ENCODE measurements at places on chromosomes 2 and 18.
A peak's percentile ranks its signal among the peaks of the same experiment; 100 is the strongest.

DNA sequence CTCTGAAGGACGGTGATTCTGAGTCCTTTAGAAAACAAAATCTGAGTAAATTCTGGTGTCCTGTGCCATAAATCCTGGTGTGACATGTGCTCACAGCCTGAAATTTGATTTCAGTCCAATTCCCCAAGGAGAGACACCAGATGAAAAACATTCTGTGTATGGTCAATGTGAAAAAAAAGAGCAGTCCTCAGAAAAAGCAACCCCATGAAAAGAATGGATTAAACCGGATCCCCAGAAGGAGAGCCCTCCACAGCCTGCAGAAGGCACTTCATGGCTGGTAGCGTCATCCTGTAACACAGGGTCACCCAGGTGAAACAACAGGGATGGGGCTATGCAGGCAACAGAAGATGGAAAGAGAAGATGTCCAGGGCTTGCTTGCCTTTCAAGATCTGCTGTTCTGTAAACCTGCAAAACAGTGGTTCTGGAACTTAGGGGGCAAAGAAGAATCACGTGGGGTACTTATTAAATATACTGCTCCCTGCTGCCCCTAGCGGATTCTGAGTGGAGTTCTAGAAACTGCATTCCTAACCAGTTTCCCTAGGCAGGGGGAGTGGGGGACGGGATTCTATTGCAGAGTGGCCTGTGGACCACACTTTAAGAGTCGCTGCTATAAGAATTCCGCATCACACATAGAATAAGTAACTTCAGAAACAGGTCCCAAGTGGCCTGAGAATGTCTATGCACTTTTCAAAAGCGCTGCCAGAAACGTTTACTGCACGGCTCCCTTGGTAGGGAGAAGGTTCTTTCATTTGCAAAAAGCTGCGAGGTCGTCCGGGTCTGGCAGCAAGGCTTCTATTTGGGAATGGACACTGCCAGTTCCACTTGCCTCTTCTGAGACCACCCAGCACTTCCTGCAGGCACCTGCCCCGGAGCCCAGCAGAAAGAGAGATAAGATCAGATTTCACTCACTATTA lies 118.9 kb upstream of the ARL5A start:
- DNase-seq, result peak; percentile 52

DNA sequence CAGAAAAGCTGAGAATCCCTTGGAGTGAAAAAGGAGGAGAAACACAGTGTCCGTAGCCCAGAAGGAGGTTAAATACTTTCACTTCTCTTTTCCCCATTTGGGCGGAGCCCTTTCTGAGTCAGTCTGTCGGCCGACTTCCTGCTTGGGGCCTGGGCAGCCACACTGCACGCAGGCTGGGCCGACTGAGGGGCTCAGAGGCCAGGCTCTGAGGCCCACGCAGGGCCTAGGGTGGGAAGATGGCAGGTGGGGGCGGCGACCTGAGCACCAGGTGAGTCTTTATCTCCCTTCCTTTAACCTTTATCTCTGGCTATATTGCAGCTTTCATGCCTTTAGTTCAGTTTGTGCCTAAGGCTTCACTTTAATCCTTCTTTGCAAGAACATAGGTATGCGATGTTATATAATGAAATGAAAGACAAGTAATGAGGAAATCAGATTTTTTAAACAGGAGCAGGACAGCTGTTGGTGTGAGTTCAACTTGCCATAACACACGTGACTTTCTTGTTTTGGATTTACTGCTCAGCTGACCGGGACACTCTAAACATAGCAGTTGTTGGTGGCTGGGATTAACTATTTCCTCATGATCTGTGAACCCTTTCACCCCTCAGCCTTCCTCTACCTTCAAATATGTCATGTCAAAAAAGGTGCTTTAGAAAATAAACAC lies at the start of gene SP100:
Gene SP100 (plus strand): TSS at position 141 of the 661 bp plus-strand sequence. CDS start 96 bp downstream, at position 237.
- DNase-seq, result peak; percentile 87

DNA sequence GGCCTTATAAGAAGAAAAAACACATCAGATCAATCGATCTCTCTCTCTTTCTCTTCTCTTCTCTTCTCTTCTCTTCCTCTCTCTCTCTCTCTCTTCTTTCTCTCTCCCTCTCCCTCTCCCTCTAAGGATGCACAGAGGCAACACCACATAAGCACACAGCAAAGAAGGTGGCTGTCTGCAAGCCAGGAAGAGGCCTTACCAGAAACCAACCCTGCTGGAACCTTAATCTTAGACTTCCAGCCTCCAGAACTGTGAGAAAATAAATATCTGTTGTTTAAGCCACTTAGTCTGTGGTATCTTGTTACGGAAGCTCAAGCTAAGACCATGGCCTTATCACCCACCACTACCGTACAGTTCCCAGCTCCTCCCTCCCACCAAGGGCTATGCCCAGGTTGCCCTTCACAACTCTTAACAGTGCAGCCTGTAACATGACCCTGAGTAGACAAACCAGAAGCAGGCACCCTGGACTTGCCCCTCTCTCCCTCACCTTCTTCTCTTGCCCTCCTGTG lies 25.2 kb upstream of the TMEM237 start:
- no peak for DNase-seq

GRCh38 chr18:50802141-50802540 lies 17.7 kb downstream of the MRO start:
- no peak for DNase-seq
